ENCODE measurements at places on chromosomes 16 and 17.

- DNase-seq: no peak
Observed at GRCh38 chr16:51133688-51134087, 17.4 kb downstream of the SALL1 start.

DNA sequence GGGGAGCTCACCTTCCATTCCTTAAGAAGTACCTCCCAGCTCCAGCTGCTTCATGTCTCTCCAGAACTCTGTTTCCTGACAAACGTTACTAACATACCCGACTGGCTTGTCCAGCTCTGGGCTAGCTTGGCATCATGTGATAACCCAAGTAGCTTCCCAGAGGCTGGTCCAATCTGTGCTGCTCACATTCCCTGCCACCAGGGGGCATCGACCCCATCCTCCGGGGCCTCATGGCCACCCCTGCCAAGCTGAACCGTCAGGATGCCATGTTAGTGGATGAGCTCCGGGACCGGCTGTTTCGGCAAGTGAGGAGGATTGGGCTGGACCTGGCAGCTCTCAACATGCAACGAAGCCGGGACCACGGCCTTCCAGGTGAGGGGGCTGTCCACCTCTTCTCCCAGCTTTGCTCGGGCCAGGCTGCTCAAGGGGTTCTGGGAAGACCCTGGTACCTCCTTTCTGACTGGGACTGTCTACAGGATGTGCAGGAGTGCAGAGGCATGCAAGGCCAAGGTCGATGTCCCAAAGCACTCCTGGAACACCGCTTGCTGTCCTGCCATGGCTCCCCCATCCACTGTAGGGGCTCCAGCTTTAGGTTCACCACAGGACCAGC is 7.6 kb downstream of the EPX start:
- DNase-seq: peak; percentile 85

DNA sequence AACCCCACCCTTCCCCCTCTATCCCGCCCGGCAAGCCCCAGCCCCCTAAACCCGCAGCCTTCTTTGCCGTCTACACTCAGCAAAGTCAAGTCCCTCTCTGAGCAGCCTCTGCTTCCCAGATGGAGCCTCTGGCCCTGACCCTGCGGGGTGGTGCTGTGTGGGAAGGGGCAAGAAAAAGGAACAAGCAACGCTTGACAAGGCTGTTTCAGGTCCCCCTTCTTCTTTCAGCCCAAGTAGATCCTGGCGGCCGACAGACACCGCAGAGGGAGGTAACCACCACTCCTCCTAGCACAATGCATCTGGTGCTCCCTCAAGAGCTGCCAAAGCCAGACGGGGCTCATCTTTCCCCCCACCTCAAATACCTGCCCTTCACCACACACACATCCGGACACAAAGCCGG is 178.3 kb downstream of the ENGASE start:
- no peak for DNase-seq

DNA sequence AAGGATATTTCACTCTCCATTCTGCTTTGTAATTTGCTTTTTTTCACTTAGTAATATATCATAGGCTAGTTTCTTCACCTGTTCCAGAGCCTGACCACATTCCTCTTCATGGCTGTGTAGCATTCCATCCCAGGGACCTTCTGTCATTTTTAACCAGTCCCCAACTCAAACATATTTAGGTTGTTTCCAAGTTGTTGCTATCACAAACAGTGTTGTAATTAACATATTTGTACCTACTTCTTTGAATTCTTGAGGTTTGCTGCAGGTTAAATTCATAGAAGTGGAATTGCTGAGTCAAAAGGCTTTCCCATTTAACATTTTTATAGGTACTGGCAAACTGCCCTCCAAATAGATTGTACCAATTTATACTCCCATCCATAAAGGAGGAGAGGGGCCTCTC is 65.1 kb upstream of the MED9 start:
- DNase-seq: no peak

- no peak for DNase-seq
Observed at GRCh38 chr16:57315416-57315815, 30.9 kb upstream of the PLLP start.

GRCh38 chr17:799261-799660 is 17.1 kb downstream of the MRM3 start:
- no peak for DNase-seq

GRCh38 chr17:82435601-82436583 is 14.7 kb downstream of the CYBC1 start:
- DNase-seq: no peak

- DNase-seq: no peak
Observed at GRCh38 chr17:30095507-30096244, 20.9 kb upstream of the NSRP1 start.

DNA sequence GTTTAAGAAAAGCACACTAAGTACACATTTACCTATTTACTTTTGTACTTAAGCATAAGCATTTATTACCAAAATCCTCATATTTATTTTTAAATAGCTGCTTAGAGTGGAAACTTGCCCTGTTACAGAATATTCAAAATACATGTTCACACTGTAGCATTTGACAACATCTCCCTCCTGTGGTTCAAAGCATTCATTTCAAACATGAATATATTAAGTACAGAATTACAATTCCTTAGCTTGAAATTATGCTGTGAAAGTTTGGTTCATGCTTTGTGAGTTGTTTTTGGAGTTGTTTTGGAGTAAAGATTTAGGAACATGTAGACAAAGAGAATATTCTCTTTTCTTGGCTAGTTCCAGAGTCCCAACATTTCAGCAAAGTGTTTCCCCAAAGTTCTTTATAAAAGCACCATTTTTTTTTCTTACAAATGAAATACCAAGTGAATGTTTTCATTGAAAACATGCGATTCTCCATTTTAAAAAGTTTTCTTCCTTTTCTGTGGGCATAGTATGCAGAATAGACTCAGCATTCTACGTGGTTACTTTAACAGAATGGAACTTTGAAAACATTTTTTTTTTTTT is 33.2 kb downstream of the TUBD1 start:
- no peak for DNase-seq

DNA sequence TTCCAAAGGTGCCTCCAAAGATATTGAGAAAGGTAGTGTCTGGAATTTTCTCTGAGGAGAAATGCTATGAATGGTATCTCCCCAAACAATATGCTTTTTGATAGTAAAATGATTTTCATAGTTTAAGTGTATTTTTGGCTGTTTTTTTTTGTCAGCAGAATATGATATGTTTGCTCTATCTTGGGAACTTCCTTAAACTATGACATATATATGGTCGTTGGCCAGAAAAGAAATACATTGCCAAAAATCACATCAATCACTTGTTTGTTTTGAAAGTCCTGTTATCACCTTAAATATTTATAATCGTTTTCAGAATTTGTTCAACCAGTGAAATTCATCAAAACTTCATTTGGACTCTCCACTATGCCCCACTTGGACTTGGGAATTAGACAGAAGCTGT is 816.9 kb downstream of the CDH11 start:
- no peak for DNase-seq

DNA sequence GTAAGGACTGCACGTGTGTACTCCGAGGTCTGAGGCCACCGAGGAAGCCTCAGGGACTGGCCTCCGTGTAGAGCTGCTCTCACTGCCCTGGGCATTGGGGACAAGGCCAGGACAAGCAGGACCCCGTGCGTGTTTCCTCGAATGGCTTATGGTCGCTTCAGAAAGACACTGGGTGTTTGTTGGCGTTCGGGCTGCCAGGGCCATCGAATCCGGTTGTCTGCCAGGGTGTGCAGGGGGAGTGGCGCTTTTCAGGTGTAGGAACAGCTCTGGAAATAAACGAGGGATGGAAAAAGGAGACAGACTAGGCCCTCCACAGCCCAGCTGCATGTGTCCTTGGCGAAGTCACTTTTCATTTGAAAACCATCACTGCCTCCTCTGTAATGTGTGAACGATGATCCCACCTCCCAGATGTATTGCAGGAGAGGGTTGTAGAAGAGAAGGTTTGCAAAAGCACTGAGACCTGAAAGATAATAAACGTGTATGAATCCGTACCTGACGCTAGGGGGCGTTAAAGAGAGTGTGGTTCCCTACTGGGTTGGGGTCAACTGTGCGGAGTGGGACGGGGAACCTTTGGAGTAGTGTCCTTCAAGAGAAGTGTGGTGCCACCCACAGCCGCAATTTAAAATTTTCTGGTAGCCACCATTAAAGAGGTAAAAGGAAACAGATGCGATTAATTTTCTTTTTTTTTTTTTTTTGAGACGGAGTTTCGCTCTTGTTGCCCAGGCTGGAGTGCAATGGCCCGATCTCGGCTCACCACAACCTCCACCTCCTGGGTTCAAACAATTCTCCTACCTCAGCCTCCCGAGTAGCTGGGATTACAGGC is 2.1 kb upstream of the ZSCAN10 start:
- DNase-seq: peak; percentile 79

DNA sequence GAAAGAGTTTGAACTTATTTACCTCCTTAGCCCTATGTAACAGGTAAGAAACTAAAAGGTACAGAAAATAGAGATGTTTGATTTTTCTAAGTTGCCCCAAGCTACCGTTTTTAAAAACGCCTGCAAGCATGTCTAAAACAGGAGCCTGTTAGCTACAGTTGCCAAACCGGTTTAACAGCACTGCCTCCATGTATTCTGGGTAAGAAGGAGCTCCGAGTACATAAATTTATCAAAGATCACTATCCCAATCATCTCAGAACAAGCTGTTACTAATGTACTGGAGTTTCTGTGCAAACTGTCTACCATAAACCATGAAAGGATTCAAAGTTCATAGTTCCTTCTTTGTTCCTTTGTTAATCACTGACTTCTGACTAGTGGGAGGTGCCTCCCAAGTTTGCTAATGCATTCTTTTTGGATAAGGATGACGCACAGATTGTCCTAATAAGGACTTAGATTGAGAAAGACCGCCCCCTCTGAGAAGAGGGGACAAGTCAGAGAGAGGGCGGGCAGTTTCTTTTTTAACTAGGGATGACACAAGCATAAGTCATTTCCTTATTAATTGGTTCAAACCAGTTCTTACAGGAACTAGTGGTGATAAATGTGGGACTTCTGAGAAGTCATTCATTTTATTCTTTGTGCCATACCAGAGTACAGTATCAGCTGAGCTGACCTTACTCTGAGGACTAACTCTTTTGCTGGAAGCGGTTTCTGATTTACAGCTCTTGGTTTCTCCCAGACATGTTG is 55.3 kb downstream of the TUBD1 start:
- peak; percentile 82 for DNase-seq

DNA sequence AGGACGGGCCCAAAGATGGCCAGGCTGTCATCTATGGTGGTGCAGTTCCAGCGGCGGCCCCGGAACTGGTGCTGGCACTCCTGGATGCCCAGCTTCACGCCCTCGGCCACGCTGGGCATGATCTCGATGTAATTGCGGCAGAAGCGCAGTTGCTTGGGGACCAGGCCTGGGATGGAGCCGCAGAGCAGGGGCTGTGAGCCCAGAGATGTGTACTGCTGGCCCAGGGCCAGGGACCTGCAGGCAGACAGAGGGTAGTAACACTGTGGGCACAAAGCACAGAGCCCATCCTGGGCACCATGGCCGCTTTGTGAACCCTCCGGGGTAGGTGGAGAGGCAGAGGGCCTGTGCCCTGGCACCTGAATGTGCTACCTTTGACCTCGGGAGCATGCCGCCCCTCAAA is 44.8 kb downstream of the WNT3 start:
- DNase-seq: peak; percentile 59

- no peak for DNase-seq
Observed at GRCh38 chr16:1053121-1053521, 19.4 kb upstream of the SSTR5 start.

- DNase-seq: no peak
Observed at GRCh38 chr17:1083451-1084187, 86.7 kb downstream of the TIMM22 start.

DNA sequence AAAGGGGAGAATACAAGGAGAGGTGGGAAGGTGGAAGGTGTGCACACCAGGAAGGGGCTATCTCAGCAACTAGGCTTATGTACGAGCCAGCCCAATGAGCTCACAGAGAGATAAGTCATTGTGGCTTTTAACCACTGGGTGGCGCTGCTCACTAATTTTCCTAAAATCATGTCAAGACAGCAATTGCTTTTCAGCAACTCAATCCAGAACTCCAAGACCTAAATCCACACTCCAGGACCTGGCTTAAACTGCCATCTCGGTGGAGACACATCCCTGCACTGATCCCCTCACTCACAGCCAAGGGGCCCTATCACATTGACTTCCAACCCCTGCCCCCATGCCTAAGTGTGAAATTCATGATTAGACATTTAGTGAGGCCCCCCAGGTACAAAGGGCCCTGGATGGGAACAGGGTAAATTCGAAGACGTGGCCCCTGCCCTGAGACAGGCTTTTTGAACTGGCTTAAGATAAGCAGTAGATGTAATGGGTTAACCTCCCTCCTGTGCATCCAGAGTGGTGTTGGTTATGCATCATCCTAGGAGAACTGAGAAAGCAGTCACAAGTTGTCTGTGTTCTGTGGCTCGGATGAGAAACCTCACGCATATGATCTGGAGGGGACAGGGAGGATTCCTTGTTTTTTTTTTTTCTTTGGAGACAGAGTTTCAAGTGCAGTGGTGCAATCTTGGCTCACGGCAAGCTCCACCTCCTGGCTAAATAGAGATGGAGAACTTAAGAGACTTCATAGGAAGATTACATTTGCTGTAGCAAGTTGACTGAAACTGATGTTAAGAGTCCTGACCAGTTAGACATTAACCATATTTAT is 11.5 kb downstream of the CCL16 start:
- peak; percentile 86 for DNase-seq

DNA sequence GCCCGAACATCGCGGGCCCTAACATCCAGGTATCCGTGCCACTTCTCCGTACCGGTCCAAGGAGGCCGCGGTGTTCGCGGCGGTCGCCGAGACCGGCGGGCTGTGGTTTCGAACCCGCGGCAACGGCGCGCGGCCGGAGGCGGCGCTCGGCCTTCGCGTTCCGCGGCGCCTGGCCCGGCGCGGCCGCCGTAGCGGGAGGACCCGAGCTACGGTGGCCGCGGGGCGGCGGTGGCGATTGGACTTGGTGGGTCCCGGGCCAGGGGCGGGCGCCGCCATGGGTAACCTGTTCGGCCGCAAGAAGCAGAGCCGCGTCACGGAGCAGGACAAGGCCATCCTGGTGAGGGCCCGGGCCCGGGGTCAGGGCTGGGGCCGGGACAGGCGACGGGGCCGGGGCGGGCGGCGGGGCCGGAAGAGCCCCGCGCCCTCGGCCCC is at the start of gene CHMP6:
TSS of gene CHMP6 (plus strand) at position 197 of the 432 bp plus-strand sequence. CDS start at position 275, 78 bp downstream.
- DNase-seq: peak; percentile 88

GRCh38 chr16:4915226-4915761 is 21.7 kb downstream of the PPL start:
- no peak for DNase-seq

DNA sequence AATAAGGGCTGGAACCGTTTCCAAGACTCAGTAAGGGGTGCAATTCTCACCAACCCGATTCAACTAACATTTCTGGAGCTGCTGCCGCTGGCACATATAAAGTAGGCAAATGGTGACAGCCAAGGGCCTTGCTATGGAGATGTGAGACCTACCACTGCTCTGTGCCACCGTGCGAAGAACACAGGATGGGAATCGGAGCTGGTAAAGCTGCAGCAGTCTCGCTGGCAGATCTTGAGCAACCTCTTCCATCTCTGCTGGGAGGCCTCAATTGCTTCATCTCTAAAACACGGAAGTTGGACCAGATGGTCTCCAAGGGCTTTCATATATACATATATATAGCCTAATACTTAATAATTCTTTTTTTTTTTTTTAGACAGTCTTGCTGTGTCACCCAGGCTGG is 128.9 kb upstream of the RCVRN start:
- DNase-seq: no peak

- peak; percentile 97 for DNase-seq
Observed at GRCh38 chr16:667780-668518, at the start of gene RHOT2. Gene RHOT2 (plus strand): TSS chr16:668132. CDS start chr16:668200, 68 bp downstream.

- DNase-seq: no peak
Observed at GRCh38 chr16:75264999-75265910, 13.8 kb upstream of the BCAR1 start.
